ENCODE measurements at places on chromosomes 2 and 18. TPM values are rescaled to one million over a fixed set of nuclear protein-coding genes. Genes with fewer than 3 reads are reported as not detected.

GRCh38 chr2:9375857-9376428 is 47.4 kb downstream of the ITGB1BP1 start:
- DNase-seq = no peak

DNA sequence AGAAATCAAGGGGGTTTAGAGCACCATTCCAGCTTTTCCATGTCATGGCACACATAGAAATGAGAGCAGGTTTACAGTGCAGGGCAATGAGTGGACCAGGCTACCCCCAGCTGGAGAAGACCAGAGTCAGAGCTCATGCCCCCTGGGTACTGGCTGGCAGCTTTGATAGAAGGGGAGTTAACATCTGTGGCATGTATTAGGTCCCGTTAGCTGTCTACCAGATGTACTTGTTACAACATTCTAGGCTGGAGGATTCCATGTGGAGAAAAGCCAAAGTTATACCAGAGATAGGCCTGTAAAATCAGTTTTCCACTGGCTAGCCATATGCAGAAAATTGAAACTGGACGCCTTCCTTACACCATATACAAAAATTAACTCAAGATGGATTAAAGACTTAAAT is 109.2 kb downstream of the CCDC85A start:
- DNase-seq = no peak

GRCh38 chr2:198371921-198372543 is 567.6 kb downstream of the PLCL1 start:
- no peak for DNase-seq

LAMA1 gene
- not detected for total RNA-seq

FSHR gene
- not detected for total RNA-seq

All from activated T-helper 1 cell treated with anti-CD3 and anti-CD28 coated beads, Interleukin-12 subunit alpha, Interleukin-12 subunit beta, Interleukin-2, Interleukin-4 antibody, amounts not matched to agents 30 ng/mL and 10 ng/mL and 1 ng/mL, durations not matched to agents 14 hours and 24 hours and 36 hours (primary cell).